ENCODE measurements at places on chromosomes 12 and 14. TPM values are rescaled to one million over a fixed set of nuclear protein-coding genes. Genes with fewer than 3 reads are reported as not detected.

GRCh38 chr12:31714406-31715271, 14.2 kb downstream of the AMN1 start:
- no peak overlapping the region for H3K4me3 ChIP-seq
- H3K36me3 ChIP-seq: 0 out of 2 replicates have a peak, but pooled peaks cover 5% of the 10 kb centered on the region
- H3K27ac ChIP-seq: no peak overlapping the region
- no peaks in the 10 kb centered on the region for H3K4me1 ChIP-seq

- H3K36me3 ChIP-seq: 0 out of 2 replicates have a peak, but pooled peaks cover 5% of the 10 kb centered on the region
These were observed 269.5 kb downstream of the PAWR start for GRCh38 chr12:79421236-79421740.

MMP14 gene
- 327 TPM for total RNA-seq

DAO gene
- total RNA-seq: not detected

AKAP5 gene
- 1.2 TPM for total RNA-seq

Measured in HFFc6 (cell line).